ENCODE measurements at places on chromosomes 6 and 20.

- DNase-seq, result no peak
Measured at GRCh38 chr20:46122071-46122470, 4.0 kb downstream of the CD40 start.

GRCh38 chr6:64874776-64875175 lies 832.2 kb downstream of the EYS start:
- no peak for DNase-seq

DNA sequence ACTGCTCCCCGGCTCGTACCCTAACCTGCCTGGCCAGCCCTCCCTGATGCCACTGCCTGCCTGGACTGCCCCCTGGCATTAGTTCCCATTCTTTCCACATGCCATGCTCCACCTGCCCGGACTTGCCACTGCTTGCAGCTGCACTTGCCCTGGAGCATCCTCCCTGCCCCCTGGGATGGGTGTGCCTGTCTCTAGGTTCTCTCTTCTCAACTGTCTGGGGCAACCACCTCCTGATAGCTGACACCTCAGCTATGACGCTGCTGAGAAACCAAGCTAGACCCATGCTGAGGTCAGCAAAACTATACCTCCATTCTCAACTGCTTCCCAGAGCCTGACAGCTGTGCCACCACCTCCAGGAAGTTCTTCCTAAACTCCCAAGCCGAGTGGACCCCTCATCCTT lies 72.1 kb downstream of the PERP start:
- DNase-seq, result no peak

DNA sequence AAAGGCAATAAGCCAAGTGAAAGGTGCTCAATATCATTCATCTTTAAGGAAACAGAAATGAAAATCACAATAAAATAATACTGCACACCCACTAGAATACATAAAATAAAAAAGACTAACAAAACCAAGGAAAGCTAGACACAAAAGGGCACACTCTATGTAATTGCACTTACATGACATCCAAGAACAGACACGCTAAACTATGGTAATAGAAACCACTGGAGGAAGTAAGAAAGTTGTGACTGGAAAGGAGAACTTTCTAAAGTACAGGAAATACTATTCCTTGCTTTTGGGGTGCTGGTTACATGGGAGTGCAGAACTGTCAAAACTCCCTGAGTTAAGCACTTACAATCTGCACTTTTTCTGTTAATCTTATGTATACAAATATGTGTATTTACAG lies 253.7 kb upstream of the RUNX2 start:
- DNase-seq, result no peak

- peak; percentile 0 for DNase-seq
Measured at GRCh38 chr20:41174782-41175181, 37.4 kb downstream of the PLCG1 start.

DNA sequence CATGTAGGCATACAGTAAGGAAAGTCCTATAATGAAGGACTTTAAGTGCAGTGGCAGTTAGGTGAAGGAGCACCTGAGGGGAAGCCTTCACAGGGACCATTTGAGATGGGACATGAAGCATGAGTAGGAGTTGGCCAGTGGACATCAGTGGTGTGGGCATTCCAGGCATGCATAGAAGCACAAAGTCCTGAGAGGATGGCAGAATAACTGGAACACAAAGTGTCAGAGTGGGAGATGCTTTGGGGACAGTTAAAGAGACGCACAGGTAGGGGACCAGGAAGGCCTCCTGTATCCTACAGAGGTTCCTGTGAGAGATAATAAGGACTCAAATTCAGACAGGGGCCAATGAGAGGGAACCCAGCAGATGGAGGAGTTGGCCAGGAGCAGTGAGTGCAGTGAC lies 26.4 kb upstream of the EFHC1 start:
- DNase-seq, result no peak

DNA sequence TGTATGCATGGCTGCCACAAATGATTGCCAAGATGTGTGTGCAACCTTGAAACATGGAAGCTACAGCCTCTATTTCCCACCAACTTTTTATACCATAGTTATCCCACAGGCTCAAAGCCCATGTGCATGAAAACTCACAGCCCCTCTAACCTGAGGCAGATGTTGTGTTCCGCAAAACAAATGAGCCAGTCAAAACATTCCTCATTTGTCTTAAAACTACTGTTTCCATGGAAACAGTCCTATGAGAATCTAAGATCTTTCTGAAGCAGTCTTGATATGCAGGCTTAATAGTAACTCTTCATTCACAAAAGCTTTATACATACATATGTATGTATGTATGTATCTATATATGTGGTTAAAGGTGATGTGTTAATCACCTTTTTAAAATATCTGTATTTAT lies 31.2 kb upstream of the MANEA start:
- no peak for DNase-seq

GRCh38 chr6:8941577-8941976 lies 506.2 kb upstream of the SLC35B3 start:
- no peak for DNase-seq

DNA sequence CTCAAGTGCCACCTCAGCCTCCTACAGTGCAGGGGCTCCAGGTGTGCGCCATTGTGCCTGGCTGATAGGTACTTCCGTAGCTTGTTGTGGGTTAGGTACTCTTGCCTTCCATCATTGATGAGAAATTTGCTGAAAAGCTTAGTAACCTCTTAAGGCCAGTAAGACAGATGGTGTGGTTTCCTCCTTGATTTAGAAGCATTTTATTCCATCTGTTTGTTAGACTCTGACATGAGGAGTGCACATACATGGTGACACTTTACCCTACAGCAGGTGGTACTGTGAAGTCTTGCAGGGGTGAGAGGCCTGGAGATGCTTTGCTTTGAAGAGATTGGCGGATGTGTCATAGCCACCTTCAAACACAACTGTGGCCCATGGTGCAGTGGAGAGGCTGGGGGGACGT lies 14.8 kb upstream of the MTG2 start:
- no peak for DNase-seq

DNA sequence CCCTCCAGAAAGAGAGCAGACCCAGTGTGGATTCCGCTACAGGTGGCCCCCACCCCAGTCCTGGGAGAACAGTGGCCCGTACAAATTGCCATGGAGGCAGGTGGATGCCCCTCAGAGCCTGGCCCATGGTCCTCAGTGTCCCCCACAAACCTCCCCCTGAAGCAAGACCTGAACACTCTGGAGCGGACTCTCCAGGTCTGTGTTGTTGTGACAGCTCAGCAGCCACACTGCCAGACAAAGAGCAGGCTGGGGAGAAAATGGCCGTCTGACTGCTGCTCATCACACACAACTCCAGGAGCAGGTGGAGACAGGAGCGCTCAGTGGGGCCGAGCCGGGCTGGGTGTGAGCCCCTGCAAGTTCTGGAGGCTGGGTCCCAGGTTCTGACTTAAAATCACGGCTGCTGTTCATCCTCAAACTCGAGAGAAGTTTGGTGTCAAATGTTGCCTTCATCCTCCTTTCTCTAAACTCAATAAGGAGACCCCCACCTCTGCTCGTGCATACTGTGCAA lies 241.8 kb downstream of the CDH4 start:
- DNase-seq, result no peak

GRCh38 chr6:11043378-11043960 lies 636 bp downstream of the ELOVL2 start:
- DNase-seq, result peak; percentile 4

DNA sequence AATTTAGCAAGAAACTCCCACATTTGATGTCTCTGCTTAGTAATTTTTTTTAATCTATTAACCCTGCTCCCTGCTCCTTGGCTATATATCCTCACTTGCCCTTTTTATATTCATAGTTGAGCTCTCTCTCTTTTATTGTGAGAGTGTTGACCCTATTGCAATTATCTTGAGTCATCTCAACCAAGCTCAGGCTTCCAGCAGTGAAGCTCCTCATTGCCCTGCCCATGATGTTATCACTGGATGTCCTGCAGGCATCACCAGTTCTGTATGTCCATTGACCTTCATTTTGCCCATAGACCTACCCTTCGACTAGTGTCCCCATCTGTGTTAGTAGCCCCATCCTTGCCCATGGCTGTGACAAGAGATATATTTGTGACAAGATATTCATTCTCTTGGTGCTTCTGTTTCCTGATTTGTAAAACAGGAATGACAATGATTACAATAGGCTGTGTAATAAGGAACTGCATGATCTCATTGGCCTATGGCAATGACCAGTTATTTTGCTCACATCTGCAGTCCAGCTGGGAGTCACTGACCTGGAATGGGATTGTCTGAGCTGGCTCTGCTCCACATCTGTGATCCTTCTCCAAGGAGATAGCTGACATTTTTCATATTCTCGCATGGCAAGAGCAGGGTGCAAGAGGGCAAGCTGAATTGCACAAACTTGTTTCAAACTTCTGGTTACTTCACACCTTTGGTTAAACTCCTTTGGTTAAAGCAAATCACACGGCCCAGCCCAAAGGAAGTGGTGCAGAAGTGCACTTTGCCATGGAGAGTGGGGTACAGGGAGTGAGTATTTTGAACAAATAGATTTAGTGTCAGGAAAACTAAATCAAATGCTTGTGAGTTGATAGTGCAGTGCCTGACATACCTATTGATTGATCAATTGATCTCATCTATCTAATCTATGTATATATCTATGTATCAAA lies 47.7 kb upstream of the CST5 start:
- DNase-seq, result no peak

DNA sequence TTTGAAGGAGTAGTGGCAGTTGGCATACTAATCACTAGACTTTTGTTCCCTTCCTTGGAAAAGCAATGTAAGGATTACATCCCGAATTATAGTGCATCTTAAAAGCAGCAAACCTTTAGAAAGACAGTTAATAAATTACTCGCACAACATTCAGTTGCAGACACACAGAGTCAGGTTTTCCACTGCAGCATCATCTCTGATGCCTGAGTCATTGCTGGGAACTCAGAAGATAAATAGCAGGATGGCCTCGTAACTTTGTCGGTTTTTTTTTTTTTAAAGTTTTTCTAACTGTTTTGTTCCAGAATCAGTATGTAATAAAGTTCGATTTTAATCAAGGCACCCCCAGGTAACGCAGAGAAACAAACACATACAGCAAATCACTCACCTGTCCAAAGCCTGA lies 34.3 kb downstream of the GJA10 start:
- no peak for DNase-seq

DNA sequence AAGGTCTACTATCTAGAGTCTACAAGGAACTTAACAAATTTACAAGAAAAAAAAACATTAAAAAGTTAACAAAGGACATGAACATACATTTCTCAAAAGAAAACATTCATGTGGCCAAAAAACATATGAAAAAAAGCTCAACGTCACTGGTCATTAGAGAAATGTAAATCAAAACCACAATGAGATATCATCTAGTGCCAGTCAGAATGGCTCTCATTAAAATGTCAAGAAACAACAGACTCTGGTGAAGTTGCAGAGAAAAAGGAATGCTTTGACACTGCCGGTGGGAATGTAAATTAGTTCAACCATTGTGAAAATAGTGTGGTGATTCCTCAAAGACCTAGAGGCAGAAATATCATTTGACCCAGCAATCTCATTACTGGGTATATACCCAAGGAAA lies 48.3 kb downstream of the OGFRL1 start:
- no peak for DNase-seq

GRCh38 chr20:11266571-11266970 lies 592.8 kb upstream of the JAG1 start:
- no peak for DNase-seq

GRCh38 chr6:36692861-36693702 lies 4.5 kb upstream of the RAB44 start:
- no peak for DNase-seq

DNA sequence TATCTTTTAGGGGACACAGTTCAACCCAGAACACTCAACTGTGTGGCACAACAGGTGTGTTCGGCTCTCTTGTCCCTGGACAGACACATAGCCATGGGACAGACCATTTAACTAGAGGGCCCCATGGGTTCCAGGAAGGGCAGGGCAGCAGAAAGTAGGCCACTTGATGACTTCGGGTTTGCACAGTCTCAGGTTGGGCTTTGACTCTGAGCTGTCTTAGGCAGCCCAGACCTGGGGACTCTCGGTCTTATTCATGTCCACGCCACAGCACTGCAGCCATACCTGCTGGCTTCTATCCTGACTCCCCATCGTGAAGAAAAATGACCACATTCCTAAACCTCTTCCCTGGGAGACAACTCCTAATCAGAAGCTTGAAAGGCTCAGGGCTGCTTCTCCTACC lies 146.1 kb upstream of the AKAP12 start:
- no peak for DNase-seq

DNA sequence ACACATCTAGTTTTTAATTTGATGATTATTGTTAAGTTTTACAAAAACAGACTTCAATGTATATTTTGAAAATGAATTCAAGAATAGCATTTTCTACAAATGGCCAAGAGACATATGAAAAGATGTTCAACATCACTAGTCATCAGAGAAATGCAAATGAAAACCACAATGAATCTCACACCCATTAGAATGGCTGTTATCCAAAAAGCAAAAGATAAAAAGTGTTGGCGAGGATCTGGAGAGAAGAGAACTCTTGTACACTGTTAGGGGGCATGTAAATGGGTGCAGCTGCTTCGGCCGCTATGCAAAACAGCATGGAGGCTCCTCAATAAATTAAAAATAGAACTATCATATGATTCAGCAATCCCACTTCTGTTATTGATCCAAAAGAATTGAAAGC lies 185.8 kb upstream of the CCN2 start:
- DNase-seq, result no peak

- no peak for DNase-seq
Measured at GRCh38 chr6:7145885-7146828, 38.4 kb downstream of the RREB1 start.

DNA sequence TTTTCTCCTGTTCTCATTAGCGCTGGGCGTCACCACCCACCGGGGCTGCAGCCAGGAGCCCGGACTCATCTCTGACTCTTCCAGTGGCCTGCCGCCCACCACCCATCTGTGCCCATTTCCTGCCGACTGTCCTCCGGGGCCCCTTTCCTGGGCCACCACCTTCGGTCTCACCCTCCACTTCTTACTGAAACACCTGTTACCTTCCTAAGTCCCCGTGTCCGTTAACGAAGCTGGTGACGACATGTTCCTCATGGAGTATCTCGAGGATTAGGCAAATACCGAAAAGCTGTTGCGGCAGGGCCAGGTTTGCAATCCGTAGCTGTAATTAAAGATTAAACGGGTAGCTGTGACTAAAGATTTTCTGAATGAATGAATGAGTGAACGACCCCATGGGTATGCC lies 80.2 kb downstream of the SRC start:
- DNase-seq, result no peak

DNA sequence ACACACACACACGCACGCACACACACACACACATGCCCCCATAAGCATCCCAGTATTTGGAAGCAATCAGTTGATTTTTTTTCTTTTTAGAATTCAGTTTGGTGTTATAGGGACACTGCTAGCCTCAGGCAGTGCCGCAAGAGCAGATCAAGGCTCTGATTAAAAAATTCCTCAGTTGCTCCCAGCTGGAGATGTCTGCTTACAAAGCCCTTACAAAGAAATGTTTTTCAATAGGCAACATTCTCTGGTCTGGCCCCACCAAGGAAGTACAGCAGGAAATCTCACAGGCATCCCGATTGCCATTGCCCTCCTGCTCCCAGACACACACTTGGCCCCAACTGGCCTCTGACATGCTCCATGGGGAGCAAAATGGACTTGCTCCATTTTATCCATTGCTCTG lies 22.9 kb upstream of the CD83 start:
- DNase-seq, result no peak
